A549 treated with DMSO at 1 μM for 4 hours (cell line): ENCODE measurements at places on chromosomes 2 and 18. TPM values are rescaled to one million over a fixed set of nuclear protein-coding genes. Genes with fewer than 3 reads are reported as not detected.

RGPD6 gene
- total RNA-seq, result 7.4 to 14.8 TPM (median 11.0 TPM) in 5 replicates

CERKL gene
- total RNA-seq, result 0.30 to 0.40 TPM (median 0.34 TPM) in 5 replicates

SAG gene
- not detected in 5 replicates for total RNA-seq

NEUROD1 gene
- not detected in 5 replicates for total RNA-seq

RIT2 gene
- not detected in 5 replicates for total RNA-seq

TRAPPC8 gene
- total RNA-seq, result 12.1 to 17.2 TPM (median 14.2 TPM) in 5 replicates

GNAL gene
- 6.7 to 7.8 TPM (median 6.8 TPM) in 5 replicates for total RNA-seq

ERBB4 gene
- not detected in 5 replicates for total RNA-seq

TMEM163 gene
- 0.08 to 0.15 TPM (median 0.12 TPM) in 4 of 5 replicates, not detected in the other for total RNA-seq

MYO3B gene
- not detected in 5 replicates for total RNA-seq

PLGLB2 gene
- 0.29 to 0.49 TPM (median 0.45 TPM) in 5 replicates for total RNA-seq
